ENCODE measurements at places on chromosomes 4 and X.

- DNase-seq: no peak
These were observed 67.9 kb downstream of the SMARCA5 start for GRCh38 chr4:143581331-143581946.

- DNase-seq: no peak
These were observed 1898.0 kb upstream of the PCDH7 start for GRCh38 chr4:28822163-28822562.

DNA sequence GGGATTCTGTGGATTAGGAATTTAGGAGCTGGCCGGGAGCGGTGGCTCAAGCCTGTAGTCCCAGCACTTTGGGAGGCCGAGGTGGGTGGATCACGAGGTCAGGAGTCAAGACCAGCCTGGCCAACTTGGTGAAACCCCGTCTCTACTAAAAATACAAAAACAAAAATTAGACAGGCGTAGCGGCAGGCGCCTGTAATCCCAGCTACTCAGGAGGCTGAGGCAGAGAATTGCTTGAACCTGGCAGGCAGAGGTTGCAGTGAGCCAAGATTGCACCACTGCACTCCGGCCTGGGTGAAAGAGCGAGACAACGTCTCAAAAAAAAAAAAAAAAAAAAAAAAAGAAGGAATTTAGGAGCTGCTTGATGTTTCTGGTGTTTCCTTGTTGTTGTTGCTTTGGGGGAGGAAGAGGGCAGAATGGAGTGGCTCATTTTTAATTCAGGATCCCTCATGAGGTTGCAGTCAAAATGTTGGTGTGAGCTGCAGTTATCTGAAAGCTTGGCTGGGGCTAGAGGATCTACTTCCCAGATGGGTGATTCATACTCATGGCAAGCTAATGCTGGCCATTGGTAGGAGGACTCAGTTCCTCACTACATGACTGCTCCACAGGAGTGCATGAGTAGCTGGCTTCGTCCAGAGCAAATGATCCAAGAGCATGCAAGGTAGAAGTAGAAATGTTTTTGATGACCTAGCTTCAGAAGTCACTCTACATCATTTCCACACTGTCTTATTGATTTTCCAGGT, 26.5 kb upstream of the JADE1 start:
- DNase-seq: no peak

GRCh38 chr4:8274066-8274652, 4.6 kb downstream of the HTRA3 start:
- DNase-seq: no peak

DNA sequence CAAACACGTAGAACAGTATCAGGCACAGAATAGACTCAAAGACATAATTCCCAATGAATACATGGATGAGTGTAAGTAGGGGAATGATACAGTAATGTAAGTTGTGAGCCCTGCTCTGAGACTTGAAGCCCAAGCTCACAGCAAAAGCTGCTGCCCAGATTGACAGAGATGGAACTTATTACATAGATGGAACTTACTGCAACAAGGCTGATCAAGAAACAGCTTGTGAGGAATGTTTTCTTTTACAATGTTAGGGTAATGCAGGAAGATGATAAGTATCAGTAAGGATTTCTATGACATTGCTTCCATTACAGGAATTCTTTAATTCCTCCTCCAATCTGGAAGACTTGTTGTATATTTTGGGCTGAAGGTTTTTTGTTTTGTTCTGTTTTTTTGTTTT, 278.4 kb downstream of the IL15 start:
- DNase-seq: no peak

Data from GDM1 (cell line).